ENCODE measurements at places on chromosomes 13 and 19. TPM values are rescaled to one million over a fixed set of nuclear protein-coding genes. Genes with fewer than 3 reads are reported as not detected.

ZNF382 gene
- 7.5 TPM for total RNA-seq

SOX21 gene
- not detected for total RNA-seq

ARL11 gene
- total RNA-seq = 0.62 TPM

MEDAG gene
- total RNA-seq = not detected

- DNase-seq = peak; percentile 84
These were observed 91.8 kb downstream of the UBL3 start for GRCh38 chr13:29758531-29759114.

GRCh38 chr13:106534639-106535551, 567 bp downstream of the EFNB2 start:
- peak; percentile 8 for DNase-seq

DNA sequence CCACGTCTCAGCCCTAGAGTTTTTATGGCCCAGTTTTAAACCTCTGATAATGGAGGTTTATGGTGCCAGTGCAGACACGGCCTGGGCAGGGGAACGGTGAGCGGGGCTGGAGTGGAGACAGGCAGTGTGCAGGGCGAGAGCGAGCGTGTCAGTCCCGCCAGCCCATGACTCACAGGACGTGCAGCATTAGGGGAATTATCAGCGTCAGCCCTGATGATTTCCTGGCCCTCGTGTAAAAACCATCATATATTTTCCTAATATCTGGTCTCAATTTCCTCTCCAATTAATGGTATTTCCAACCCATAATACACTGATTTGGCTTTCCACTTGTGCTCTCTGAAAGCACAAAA, 104.6 kb upstream of the VSTM2B start:
- DNase-seq = no peak

DNA sequence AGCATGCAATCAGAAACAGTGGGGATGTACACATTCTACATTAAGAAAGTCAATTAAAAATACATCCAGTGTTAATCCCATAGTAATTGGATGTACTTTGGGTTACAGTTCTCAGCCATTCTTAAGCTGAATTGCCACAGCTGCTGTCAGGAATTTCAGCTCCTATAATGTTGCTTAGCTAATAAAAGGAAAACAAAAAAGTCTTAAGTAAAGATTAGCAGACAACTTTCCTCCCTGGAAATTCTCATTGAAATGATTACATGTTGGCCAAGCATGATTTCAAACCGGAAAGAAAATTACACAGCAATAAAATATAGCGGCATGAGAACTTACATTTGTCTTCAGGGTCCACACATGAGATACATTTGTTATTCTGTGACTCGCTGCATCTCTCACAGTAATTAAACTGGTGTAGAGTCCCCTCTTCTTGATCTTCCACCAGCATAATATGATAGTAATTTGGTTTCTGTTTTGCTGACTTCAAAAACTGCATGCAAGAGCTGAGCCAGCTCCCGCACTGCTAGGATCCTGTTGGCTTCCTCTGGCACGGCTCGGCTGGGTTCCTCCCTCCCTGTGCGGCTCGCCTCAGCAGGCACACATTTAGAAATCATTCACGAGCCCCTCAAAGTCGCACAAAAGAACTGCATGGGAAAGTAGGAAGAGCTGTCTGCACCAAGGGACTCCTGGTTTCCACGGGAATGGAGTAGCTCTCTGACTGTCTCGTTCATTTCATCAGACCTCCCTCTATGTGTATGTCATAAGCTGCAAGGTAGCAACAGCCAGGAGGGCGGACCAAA, at the start of gene HTR2A:
HTR2A (minus strand) TSS at position 713 of the 797 bp plus-strand sequence. CDS start 1,147 bp downstream, outside the sequence.
- DNase-seq = peak; percentile 9

DNA sequence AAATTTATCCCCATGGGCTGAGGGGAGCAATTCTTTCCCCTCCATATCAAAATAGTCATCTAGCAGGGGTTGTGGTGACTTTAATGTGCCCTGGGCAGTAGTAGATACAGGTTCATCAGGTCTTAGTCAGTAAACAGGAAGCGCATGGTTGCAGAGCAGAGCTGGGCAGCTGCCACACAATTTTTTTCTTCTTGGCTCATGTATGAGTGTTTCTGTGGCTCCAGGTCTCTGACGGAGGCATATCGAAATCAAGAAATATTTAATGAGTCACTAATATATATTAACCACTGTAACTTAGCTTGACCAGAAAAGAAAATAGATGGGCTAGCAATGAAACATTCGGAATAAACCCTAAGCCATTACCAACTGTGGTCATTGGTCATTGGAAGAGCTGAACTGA, 68.4 kb upstream of the UBL3 start:
- no peak for DNase-seq

GRCh38 chr13:113888701-113889330, 24.9 kb upstream of the GAS6 start:
- no peak for DNase-seq

- DNase-seq = no peak
These were observed 4.4 kb downstream of the PLEKHJ1 start for GRCh38 chr19:2231621-2232221.

GRCh38 chr19:50255115-50255514, 51.7 kb downstream of the MYH14 start:
- no peak for DNase-seq

DNA sequence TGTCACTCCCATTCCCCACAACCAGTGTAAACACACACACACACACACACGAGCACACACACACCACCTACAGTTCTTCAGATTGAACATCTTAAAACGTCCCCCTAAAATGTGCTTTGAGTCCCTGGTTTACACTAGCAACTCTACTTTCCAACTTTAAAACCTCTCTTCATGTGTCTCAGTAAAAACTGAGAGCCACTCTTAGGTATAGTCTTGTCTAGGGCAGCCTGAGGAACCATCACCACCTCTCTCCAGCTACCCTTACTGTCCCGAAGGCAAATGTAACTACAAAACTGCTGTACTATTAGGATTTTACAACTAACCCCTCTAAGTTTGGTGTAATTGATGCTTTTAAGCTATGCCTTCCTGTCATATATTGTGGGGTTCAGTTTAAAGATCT, 1501.6 kb upstream of the MIR17HG start:
- DNase-seq = no peak

DNA sequence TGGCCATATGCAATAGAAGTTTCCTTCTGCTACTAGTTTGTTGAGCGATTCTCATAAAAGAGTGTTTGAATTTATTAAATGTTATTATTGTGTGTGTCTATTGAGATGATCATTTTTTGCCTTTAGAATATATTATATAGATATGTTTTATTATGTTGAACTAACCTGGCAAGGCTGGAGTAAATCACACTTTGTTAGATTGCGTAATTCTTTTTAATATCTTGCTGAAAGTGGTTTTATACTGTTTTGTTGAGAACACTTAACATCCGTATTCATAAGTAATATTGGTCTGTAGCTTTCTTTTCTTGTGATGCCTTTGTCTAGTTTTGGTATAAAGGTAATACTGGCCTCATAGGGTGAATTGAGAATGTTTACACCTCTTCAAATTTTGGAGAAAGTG, 574.3 kb upstream of the PCDH20 start:
- DNase-seq = no peak

GRCh38 chr13:34143637-34144036, 325.7 kb downstream of the RFC3 start:
- DNase-seq = no peak
